ENCODE measurements at places on chromosomes 5 and 9.

DNA sequence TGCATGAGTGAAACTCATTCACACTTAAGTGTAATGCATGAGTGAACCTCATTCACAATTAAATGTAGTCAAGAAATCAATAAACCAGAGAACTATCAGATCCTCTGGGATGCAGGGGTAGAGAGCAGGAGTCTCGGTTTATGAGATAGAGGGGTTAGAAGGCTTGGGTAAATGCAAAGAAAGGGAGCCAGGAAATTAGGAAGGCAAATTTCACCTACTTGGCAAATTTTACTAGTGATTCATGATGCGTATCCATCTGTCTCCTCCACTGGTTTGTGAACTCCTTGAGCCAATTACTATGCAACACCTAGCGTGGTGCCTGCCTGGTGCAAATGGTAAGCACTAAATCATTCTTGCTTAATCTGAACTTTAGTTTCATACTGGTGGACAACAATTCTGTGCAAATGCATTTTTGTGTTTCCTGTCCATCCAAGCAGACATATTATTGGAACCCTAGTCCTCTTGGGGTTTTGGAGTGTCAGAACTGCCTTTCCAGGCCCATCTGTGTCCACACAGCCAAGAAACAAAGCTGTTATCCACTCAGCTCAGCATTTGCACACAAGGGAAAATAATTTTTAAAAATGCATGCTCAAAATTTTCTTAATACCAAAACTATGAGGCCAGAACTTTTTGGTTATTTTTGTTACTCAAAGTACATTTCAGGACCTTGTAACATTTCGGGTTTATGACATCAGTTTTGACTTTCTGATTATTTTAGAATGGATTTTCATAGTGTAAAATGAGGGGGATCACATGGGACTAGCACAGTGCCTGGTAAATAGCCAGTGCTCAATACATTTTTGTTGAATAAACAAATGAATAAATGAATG lies 5.2 kb downstream of the HAPLN1 start:
- ATAC-seq, result no peak

DNA sequence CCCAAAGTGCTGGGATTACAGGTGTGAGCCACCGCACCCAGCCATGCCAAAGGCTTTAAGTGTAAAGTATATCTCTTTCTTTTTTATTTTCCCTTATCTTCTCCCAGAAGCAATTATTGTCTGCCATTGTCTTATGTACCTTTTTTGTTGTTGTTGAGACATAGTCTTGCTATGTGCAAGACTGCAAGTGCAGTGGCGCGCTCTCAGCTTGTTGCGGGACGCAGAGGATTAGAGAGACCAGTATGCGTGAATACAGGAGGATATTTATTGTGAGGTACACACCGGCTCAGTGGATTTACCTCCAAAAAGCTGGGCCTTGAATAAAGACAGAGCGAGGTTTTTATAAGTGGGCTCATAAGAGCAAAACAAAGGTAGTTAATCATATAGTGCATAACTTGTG lies 11.8 kb downstream of the TMEM38B start:
- no peak for ATAC-seq

GRCh38 chr5:177557041-177557647 lies 2.8 kb upstream of the FAM193B start:
- no peak for ATAC-seq

DNA sequence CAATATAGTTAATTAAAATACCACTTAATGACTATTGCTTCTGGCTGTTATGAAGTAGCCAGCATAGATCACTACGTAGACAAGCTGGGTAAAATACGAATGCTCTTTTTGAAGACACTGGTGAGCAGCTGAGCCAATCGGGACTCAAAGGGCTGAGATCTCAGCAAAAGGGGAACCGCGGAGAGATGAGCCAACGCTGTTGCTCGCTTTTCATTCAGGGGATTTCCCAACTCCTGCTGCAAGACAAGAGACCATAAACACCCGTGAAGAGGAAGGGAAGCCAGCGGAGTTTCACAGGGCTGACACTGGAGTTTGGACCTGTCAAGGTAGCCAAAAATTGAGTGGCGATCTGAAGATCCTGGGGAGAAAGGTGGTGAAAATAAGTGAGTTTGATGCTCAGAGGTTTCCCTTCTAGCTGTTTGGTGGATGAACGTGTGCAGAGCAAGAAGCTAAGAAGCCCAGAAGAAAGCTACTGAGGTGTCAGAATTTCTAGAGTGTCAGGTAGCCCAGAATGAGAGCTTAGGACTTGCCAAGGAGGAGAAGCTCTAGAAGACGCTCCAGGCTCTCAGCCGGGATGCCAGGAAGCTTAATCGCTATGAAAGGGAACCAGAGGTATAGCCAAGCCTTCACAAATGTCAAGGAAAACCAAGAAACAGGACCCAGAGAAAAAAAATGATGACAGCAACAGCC lies 79.6 kb upstream of the RNU6ATAC start:
- ATAC-seq, result no peak

DNA sequence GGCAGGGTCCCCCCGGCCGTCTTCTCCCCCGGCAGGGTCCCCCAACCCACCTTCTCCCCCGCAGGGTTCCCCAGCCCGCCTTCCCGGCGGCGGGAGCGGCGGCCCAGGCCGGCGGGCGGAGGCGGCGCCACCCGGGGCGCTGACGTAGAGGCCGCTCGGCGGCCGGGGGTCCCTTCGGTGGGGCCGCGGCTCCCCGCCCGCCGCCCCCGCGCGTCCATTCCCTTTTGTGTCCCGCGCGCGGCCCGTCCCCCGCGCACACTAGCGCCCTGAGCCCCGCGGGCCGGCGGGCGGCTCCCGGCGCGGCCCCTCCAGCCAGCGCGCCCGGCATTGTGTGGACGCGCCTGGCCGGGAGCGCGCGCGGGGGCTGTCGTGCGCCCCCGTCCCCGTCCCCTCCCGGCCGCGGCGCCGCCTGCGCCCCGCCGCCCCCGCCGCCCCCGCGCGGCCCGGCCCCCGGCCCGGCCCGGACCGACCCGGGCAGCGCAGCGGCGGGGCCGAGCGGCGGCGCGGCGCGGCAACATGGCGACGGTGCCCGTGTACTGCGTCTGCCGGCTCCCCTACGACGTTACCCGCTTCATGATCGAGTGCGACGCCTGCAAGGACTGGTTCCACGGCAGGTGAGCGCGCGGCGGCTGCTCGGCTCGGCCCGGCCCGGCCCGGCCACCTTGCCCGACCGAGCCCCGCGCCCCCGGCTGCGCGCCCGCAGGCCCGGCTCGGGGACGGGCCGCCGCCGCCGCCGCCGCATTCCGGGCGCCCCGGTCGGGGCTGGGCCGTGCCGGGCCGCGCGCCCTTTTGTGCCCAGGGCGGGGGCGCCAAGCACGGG lies at the start of gene PHF2:
PHF2 (plus strand) TSS at position 327 of the 820 bp plus-strand sequence; CDS start at position 517, 190 bp downstream.
- peak; percentile 59 for ATAC-seq

DNA sequence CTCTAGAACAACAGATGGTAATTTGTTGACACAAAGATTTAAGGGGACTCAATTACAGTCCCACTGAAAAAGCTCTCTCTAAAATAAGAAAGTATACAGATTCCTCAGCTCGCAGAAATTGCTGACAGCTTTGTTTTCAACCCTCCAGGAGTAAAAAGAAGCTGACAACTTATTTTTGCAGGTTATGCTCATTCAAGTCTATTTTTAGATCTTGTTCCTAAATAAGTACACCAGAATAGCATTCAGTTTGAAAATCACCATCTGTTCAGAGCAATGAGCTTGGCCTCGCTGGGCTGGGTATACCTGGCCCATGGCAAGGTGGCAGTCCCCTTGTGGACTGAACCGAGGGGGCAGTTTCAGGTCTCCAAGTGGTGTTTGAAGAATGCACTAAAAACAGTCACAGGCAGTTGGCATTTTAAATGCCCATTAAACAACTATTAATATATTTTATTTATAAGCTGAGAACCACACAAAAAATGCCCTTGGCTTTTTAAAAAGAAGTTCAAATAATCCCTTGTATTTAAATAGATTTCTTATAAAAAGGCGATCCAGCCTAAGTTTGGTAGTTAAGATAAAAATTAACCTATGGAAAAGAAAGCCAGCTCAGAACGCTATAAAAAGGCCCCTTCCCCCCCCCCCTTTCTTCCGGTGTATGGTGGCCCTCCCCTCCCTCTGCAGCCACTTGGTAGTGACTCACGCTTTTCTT lies 169.2 kb downstream of the AUH start:
- ATAC-seq, result no peak

GRCh38 chr5:73337586-73338255 lies 110.9 kb downstream of the FOXD1 start:
- no peak for ATAC-seq

- ATAC-seq, result no peak
Observed at GRCh38 chr5:37658440-37658839, 181.4 kb downstream of the GDNF start.

DNA sequence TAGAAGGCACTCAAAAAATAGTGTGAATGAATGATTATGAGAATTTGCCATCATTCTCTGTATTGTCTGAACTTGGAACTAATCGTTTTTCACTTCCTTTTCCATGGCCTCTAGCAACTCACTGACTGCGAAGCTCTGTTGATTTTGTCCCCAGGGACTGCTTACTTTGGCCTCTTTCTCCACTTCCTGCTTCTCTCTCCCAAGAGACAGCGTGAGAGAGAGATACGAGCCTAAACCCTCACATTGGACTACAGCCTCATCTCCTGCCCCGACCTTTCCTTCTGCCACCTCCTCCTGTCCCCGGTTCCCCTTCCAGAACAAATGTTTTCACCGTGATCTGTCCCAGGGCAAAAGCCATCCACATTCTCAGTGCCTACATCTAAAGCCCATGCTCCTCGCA lies 300.8 kb upstream of the PANK3 start:
- ATAC-seq, result no peak

GRCh38 chr5:58974601-58975000 lies 391.7 kb downstream of the RAB3C start:
- ATAC-seq, result no peak

- no peak for ATAC-seq
Observed at GRCh38 chr5:108529381-108529780, 147.5 kb upstream of the FBXL17 start.

- ATAC-seq, result no peak
Observed at GRCh38 chr5:142846406-142846805, 76.2 kb downstream of the ARHGAP26 start.

- peak; percentile 57 for ATAC-seq
Observed at GRCh38 chr9:6034954-6035353, 19.5 kb upstream of the RANBP6 start.

DNA sequence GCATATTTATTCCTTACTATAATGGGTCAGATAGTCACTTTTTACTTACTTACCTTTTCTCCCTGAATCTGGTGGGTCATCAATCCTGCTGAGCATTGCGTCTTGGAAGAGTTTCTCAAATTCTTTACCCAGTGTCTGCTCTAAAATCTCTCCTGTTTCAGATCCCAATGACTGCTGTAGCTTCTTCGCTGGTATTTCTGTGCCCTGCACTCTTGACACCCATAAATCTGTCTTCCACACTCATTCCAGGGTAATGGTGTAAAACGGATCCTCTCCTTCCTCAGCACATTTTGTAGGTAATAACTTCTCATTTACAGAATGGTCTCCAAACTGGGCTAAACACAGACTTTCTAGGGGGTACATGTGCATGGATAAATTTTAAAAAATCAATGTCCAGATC lies 407.4 kb downstream of the DMAC1 start:
- no peak for ATAC-seq

DNA sequence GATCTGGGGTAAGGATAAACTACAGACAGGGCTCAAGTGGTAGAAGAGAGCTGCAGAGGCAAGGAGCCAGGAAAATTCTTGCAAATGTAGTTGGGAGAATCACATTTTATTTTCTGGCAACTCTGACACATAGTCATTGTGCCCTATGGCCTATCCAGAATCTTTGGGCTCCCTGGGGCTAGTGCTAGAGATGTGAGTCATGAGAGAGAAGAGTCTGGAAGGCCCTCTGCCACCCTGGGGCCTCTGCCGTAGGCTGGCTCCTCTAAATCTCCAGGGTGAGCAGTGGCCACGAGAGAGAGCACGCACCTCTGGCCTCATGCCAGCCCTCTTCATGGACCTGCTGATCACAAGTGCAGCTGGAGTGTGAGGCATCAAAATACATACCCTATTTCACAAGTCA lies 74.3 kb upstream of the SSBP2 start:
- ATAC-seq, result peak; percentile 84

DNA sequence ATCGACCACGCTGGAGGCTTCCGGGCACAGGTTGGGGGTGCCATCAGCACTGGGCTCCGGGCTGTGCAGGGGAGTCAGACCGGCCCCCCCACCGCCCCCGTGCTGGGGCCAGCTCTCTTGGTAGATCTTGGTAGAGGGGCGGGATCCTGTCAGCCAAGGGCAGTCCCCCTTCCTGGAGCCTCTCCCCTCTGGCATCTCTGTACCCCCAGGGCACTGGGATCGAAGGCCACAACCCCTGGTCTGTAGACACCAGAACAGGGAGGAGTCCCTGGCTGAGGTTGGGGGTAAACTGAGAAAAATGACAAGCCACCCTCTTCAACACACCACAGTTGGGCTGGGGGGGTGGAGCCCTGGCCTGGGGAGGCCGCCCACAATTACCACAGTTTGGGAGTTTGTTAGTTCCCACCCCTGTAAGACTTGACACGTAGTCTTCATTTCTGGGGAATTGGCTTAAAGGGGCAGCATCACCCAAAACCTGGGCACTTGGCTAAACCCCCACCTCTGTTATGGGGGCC lies 882 bp downstream of the CERCAM start:
- ATAC-seq, result peak; percentile 21

DNA sequence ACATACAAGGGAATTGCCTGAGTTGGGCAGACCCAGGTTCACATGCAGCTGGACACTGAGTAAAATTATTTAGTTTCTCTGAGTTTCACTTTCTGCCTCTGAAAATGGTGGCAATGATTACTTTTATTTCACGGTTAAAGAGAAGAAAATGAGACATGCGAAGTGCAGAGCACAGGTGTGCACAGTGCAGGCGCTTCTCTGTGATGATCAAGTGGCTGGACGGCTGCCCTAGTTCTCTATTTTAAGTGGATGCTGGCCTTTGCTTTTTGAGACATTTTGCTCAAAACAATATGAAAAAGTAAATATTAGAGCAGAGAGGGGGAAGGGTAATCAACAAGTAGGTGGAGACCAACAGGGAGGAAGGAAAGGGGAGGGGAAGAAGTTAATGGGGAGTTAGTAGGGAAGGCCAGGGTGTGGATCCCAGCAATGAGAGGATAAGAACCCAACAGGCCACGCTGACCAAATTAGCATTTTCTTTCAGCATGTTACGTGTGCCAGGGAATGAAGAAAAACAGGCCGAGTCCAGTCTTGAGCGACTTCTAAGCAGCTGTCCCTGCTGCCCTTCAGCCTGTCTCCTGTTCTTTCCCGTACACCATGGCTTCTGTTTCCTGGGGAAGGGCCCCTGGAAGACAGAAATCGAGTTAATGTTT lies 16.1 kb downstream of the SNX18 start:
- no peak for ATAC-seq

GRCh38 chr5:114859438-114859735 lies 310.3 kb downstream of the TRIM36 start:
- no peak for ATAC-seq

DNA sequence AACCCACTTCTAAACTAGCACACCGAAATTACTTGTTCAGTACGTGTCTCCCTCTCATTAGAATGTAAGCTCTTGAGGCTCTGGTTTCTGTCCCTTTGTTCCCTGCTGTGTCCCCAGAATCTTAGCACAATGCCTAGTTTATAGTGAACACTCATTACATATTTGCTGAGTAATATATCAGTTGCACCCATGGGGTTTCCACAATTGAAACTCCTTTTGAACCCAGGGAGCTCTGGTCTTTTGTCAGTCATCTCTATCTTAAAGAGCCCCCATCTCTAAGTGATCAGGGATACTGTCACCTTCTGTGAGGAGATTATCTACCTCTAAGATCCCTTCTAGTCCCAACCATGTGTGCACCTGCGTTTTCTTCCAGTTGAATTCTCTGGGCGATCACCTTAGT lies 12.8 kb downstream of the CAMK4 start:
- no peak for ATAC-seq
